ENCODE measurements at places on chromosomes 5 and 9.

DNA sequence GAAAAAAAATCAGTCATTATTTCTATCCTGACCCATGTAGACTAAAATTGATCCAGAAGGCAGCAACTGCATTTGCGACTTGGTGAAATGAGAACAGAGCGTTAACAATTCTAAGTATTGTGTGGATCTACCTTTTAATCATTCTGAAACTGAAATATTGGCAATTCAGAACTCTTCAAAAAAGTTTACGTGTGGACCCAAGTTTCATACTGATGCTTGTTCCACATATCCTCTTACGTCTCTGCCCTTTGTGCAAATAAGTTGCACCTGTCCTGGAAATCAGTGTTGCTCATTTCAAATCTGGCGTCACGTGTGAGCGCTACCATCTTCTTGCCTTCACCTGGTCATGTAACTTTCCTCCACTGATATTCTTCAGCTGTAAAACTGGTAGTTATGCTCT, 74.7 kb downstream of the NTRK2 start:
- no peak for DNase-seq

- no peak for DNase-seq
These were observed 271.5 kb downstream of the CDK5RAP2 start for GRCh38 chr9:120308495-120308894.

GRCh38 chr5:6818594-6819511, 105.6 kb downstream of the TENT4A start:
- DNase-seq, result no peak

- DNase-seq, result no peak
These were observed 79.6 kb downstream of the RAI14 start for GRCh38 chr5:34735491-34736426.

DNA sequence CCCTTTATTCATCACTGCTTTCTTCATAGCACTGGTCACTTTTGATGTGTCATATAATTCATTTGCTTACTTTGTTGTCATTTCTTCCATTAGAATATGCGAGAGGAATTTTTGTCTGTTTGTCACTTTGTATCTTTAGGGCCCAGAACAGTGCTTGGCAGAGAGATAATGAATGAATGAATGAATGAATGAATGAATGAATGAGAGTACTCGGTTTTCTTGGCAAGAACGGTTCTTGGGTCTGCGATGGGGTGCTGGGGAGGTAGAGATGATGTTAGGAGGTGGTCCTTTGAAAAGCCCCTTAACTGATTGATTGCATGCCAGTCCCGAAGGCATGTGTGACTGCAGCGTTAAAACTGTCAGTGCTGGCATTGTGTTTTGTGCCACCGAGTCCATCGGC, 52.4 kb upstream of the LRRTM2 start:
- DNase-seq, result no peak

DNA sequence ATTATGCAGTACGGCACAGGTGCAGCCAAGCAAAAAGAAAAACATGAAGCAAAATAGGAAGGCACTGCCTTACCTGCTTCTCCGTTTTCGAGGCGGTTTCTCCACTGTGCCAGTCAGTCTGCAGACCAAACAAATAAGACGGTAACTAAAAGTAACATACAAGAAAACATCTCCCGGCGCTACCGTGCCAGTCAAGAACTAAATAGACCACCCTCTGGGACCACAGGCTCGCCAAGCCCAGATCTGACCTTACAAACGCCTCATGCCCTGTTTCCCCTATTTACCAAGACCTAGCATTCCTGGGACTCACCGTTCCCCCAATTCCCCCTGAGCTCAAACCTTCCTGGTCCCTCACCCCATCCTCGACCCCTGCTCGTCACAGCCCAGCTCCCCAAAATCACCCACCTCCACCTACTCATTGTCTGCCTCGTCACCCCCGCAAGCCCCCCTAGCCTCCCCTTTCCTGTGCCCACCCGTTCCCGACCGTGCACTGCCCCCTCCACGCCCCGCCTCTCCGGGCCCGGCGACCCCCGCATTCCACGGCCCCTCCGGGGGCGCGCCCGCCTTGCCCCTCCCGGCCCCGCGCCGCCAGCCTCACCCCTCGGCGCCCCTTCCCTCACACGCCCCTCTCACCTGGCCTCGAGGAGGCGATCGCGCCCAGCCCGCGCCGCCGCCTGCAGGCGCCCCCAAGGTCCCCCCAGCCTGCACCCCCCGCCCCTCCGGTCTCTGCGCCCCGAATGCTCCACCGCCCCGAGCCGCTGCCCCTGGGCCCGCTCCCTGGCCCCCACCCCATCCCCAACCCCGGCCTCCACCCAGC, 560 bp downstream of the SCAI start:
- no peak for DNase-seq

DNA sequence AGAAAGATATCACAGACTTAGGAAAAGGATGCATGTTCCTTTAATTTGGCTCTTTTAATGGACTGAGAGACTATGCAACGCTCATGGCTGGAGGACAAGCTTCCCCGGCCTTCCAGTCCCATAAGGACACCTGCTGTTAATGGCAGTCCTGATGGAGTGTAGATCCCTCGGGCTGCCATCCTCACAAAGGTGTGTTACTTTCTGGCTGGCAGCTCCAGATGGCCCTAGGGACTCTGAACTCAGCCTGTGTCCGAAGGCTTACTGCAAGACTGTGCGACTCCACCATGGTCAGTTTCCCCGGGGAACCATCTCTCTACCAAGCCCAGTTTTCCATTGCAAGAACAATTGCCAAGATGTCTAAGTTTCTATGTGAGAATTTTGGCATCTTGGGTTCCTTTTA, 25.5 kb upstream of the KCNIP1 start:
- DNase-seq, result no peak

DNA sequence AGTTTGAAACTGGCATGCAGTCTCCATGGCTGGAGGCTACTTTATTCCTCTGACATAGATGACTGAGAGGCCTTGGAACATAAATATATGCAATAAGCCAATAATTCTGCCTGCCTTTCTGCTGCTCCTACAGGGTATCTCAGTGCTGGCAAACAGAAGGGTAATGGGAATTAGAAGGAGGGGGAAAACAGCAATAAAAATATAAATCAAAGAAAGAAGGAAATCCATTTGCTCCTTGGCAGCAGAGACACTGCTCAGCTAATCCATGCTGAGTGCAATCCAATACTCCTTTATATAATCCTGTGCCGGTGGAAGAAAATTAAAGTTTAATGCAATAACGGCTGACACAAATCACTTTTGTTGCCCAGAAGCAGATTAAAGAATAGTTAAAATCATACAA, 478.9 kb downstream of the SPATA31D1 start:
- DNase-seq, result no peak

DNA sequence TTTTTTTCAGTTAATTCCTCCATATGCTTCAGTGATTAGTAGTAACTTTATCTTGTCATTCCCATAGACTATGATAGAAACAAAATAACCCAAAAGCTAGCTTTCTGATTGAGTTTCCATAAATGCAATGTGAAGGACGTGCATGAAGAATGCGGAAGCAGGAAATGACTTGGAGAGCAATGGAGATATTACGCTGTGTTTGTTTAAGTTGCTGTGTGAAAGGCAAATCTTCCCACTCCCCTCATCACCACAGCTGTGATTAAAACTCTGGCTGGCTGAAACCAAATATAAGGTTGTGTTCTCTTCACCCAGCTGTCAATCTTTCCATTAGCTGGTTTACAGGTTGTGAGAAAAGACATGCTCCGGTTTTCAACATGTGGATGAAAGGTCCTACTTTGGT, 83.9 kb downstream of the NR2F1-AS1 start:
- no peak for DNase-seq

- no peak for DNase-seq
These were observed 3.3 kb downstream of the MEF2C start for GRCh38 chr5:88879724-88880123.

- DNase-seq, result no peak
These were observed 155.1 kb downstream of the NR3C1 start for GRCh38 chr5:143248391-143248790.

GRCh38 chr9:75087289-75087823, 599 bp downstream of the NMRK1 start:
- no peak for DNase-seq

DNA sequence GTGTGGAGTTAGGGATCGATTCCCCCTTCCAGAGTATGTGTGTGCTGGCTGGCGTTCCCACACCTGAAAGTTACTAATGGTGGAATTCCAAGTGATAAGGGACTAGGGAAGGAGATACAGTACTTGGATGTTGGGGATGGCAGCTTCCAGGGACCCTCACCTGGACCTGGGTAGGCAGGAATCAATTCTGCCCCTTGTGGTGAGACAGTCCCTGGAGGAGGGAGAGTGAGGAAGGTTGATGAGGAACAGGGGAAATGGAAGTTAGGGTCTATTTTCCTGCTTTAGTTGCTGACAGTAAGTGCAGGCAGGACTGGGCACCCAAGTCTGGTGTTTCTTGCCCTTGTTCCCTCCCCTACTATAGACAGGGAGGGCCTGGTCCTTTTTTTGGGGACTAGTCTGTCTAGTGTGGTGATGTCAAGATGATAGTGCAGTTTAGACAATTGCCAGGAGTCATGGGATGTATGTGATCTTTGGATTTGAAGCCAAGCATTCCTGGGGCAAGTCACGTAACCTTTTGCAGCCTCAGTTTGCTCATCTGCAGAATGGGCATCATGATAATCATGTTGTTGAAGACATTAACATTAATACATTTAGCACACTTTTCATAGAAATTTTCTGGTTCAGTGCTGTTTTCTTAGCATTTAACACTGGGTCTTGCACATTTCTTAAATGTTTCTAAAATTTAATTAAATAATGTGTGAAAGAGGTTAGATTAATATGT, 51.7 kb downstream of the DAB2IP start:
- no peak for DNase-seq

DNA sequence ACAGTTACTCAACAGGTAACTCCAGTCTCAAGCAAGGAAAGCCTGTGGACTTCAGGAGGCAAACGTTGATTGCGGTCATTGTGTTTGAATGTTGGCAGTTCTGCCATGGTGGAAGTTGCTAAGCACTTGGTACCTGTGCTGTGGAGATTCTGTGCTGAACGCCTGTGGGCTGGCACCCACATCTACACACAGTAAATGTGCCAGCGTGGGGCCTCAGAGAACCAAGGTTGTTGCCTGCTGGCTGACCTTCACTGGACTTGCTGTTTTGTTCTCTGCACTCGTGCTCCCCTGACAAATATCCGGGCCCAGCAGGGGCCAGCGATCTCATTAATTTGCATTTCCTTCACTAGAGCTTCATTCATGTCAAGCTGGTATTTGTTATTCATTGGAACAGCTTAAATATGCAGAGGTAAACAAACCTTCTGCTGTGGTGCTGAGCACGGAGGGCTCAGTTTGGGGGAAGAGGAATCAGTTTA, 141.8 kb downstream of the PRKACG start:
- no peak for DNase-seq

- DNase-seq, result no peak
These were observed 26.1 kb downstream of the MAP1B start for GRCh38 chr5:72133212-72133990.

- no peak for DNase-seq
These were observed 161.1 kb downstream of the TARS1 start for GRCh38 chr5:33601881-33602280.
